ENCODE measurements at places on chromosomes 2 and 18.

DNA sequence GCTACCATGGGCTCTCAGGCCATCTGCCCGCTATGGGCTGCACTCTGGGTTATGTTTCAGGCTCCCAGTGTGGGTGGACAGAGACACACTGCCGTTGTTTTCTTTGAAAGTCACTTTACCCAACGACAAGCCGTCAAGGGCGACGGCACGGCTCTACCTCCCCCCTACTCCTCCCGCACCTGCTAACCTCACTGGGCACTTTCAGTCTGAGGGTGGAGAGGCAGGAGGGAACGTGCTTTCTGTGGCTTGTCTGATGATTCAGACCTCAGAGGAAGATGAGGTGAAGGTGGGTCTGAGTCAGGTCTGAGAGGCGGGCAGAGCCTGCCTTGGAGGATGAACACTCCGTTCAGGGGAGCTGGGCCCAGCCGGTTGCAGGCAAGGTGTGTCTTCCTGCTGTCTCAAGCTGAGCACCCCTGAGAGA, 147.6 kb upstream of the HDAC4 start:
- peak; percentile 23 for DNase-seq

DNA sequence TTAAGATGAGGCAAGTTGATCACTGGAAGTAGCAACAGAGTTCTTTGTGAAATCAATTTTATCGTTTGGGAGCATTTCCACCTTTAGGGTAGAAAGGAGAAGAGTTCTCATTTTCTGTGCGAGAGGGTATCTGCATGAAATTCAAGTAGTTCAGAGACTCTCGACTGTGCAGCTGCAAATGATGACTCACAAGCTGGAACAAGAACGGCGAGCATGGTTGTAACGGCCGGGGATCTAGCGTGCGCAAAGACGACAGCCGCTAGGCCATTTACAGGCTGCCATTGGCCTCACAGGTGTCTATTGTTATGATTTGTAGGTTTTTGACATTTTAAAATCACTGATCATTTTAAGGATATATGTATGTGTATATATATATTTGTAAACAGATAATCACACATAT, 5.2 kb downstream of the KLHL29 start:
- DNase-seq, result no peak

- no peak for DNase-seq
Measured at GRCh38 chr2:213766062-213766461, 481.8 kb downstream of the SPAG16 start.

- no peak for DNase-seq
Measured at GRCh38 chr2:129778584-129778877, 200.9 kb upstream of the RAB6C start.

- no peak for DNase-seq
Measured at GRCh38 chr2:210961249-210961648, 404.9 kb downstream of the CPS1 start.

DNA sequence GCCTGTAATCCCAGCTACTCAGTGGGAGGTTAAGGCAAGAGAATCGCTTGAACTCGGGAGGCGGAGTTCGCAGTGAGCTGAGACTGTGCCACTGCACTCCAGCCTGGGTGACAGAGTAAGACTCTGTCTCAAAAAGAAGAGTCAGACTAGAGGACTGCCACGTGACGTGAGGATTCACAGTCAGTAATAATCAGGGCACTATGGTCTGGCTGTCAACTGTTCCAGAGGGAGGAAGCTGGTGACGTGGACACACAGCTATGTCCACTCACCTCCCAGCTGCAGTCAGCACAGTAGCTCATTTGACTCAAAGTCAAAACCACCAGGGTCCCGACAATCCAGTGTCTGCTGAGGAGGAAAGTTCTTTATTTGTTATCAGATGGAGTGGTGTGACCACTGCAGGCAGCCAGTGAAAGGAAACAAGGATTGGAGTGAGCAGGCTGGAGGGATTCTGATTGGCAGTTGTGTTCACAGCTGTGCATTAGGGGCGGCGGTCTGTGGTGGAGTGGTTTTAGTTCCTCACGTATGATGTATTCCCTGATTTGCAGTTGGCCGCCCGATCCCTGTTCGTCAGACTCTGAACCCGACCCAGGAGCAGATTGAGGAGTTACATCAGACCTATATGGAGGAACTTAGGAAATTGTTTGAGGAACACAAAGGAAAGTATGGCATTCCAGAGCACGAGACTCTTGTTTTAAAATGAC, 37.9 kb downstream of the MOGAT1 start:
- DNase-seq, result no peak

DNA sequence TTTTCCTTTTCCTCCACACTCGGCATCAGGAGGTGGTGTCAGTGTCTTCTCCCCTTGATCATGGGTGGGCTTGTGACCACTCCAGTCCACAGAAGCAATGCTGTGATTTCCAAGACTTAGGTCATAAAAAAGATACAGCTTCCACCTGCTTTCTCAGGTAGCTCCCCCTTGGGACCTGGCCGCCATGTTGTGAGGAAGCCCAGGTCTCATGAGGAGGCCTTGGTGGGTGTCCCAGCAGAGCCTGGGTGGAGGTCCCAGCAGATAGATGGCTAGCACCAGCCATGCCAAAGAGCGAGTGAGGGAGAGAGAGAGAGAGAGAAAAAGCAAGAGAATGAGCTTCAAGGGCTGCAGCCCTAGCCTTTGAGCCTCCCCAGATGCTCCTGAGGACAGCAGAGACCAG, 16.0 kb downstream of the SLC66A2 start:
- no peak for DNase-seq

DNA sequence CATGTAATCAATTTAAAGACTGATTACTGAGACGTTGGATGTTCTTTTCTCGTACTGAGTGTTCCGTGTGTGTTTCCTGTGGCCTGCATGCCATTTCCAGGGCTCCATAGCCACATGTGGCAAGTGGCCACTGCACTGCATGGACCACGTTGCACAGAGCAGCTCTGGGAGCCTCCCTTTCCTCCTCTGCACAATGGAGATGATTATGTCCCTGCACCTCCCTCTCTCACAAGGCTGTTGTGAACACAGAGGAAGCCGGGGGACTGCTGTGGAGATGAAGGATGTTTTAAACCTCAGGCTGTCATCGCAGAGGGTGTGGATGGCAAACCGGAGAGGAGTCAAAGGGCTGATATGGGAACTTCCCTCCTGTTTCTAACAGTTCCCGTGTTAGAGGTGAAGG, 87.7 kb downstream of the TGOLN2 start:
- DNase-seq, result no peak

GRCh38 chr2:26178746-26179436, 6.0 kb downstream of the GAREM2 start:
- no peak for DNase-seq

DNA sequence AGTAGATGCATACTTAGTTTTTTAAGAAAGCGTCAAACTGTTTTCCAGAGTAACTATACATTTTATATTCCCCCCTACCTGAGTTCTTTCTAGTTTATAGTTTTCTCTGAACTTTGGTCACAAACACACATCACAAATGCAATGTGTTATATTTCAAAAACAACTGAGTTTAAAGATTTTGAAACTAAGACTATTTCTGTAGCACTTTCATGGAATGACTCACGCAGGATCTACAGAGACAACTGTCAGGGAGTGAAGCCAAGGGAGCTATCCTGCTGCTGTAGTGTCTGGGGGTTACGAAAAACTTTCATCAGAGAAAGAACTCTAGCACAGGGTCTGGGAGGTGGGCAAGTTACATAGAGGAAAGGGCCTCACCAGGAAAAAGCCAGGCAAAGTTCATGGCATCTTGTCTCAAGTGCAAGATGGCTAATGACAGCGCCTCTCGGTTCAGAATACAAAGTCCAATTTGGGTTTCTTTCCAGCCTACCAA, 66.8 kb downstream of the UXS1 start:
- DNase-seq, result no peak

DNA sequence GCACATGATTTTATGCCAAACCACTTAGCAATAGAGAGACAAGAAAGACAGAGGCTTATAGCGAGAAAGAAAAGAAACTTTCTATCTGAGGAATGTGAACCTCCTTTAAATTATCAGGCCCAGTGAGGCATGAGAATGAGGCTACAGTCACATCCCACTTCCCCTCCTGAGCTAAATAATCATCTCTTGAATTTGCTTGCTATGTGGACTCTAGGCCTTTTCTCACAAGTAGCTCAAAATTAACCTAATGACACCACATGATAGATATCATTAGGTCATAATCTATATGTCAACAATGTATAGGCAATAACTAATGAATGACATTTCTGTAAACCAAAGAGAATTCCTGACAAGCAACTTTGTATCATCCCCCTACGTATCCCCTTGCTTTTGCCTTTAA, 301.5 kb upstream of the MGAT5 start:
- DNase-seq, result no peak

GRCh38 chr2:214019229-214019972, 391.5 kb upstream of the VWC2L start:
- no peak for DNase-seq

DNA sequence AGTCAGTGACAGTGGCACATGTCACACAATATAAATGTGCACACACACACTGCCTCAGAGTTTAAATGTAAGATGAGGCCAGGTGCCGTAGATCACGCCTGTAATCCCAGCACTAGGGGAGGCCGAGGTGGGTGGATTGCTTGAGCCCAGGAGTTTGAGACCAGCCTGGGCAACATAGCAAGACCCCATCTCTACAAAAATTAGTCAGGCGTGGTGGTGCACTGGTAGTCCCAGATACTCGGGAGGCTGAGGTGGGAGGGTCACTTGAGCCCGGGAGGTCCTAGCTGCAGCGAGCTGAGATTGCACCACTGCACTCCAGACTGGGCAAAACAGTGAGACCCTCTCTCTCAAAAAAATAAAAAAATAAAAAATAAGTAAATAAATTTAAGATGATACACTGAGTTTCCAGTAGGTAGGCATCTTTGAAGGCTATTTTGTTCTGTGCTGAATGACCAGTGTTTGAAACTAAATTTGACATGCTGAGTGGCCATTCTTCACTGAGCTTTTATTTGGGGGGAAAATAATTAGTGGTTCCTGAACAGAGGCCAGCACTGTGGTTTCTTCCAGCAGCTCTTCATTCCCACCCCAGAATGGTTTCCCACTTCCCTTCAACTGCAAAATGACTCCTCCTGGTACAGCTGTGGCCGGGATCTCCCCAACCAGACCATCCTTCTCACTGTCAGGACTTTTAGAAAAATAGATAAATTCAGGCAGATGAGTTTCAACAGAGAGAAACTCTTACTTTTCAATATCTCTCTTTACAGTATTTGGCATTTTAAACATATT, 44.9 kb downstream of the PSMG2 start:
- no peak for DNase-seq

DNA sequence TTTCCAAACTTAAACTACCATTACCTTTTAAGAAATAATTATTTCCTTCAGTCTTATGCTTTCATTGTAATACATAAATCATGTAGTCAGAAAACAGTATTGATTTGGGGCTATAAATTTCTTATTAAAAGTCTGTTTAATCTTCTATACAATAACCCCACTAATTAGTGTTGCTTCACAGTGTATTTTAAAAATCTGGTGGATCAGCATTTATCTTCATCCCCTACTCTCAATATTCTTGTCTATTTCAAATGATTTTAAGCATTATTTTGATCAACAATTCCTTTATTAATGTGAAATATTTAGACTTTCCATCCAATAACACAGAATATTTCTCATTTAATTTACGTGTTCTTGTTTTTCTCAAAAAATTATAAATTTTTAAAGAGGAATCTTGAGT, 32.5 kb upstream of the SDC1 start:
- DNase-seq, result no peak

DNA sequence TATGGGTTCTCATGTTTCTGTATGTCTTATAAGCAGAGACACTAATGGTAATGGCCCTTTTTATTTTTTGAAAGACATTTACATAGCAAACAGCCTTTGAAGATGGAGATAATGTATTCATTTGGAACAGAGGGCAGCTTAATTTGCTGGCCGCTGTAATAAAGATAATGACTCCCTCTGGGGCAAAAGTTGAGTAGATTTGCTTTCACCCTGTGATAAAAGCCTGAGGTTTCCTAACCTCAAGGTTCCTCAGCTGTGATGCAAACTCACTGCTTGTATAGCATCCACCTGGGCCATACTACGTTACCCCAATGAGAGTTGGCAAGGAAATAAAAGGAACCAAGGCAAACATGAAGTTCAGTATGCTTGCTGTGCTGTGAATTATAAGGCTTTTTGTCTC, 54.8 kb downstream of the TEX51 start:
- DNase-seq, result no peak

Data from activated T-cell treated with anti-CD3 and anti-CD28 coated beads for 1 hour (primary cell).